ENCODE measurements at places on chromosomes 4 and X.

DNA sequence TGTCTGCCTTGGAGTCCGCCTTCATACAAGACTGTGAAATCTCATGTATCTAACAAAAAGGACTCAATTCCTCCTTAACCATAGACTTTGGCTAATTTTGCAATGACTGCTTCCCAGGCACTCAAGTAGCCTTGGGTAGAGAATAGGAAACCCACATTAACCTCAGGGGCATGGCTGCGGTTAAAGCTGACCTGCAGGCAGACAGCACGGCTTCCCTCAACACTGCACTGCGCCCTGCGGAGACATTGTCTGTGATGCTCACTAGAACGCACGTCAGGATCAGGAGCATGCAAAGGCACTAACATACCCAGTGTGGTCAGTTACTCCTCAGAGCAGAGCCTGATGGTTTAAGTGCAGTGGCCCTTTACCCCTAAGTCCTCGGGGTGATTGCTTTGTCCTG lies 10.3 kb upstream of the GPR143 start:
- DNase-seq: no peak

GRCh38 chrX:63929608-63930007 lies 144.6 kb upstream of the ARHGEF9 start:
- DNase-seq: no peak

- no peak for DNase-seq
Observed at GRCh38 chr4:176595257-176595656, 197.5 kb downstream of the VEGFC start.

DNA sequence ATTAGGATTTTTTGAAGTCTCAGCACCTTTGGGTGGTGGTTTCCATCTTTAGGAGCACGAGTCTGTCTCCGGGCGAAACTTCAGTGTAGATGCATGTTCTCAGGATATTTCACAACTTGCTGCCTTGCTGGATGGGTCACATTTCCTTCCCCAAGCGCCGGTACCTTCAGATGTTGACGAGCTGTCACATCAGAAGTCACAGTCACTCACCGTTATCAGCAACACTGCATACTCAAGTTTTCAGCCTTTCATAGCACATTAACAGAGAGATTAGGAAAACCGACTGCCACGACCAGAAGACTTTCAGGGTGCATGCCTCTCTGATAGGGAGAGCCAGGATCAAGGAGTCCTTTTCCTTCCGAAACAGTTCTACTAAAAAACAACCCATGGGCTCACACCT lies 77.8 kb downstream of the SHROOM2 start:
- DNase-seq: no peak

DNA sequence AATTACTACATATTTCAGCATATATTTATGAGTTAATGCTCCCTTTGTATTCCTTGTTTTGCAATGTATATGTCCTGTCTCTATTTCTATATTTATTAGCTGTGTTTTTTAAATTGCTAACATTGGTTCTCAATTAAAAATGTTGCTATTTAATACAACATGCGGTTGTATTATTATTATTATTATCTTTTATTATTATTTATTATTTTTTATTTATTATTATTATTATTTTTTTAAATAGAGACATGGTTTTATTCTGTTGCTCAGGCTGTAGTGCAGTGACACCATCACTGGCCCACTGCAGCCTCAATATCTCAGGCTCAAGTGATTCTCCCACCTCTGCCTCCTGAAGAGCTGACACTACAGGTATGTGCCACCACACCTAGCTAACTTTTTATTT lies 1005.9 kb upstream of the ADGRL3 start:
- no peak for DNase-seq

DNA sequence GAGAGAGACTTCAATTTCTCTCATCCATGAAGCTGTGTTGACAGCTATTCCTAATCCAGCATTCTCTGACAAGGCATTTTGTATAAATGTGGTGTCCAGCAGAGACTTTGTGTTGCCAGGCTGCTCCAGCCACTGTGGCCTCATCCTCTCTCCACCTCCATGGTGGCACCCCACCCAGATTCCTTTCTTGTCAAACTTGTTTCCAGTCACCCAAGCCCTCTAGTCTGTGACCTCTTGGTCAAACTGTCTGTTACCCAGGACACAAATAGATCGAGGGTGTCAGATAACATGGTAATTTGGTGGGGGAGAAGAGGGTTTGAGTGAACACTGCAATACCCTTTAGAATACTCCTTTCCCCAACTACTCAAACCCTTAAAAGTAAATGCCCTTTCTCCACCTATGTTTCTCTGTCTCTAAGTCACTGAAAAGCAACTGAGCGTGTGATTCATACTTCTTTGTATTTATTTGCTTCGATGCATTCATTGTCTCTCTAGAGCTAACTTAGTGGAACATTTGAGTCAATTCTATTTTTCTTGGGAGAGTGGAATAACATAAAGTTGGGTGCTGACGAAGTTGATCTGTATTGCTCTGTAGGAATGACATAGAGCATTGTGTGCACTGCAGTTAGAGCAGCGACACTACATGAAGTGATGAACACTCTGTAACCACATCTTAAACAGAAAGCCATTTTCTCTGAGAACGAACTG lies 13.7 kb downstream of the PITX2 start:
- no peak for DNase-seq

GRCh38 chr4:1584498-1584897 lies 99.6 kb downstream of the FAM53A start:
- DNase-seq: no peak

- DNase-seq: no peak
Observed at GRCh38 chr4:147110473-147111367, 165.1 kb upstream of the TTC29 start.

DNA sequence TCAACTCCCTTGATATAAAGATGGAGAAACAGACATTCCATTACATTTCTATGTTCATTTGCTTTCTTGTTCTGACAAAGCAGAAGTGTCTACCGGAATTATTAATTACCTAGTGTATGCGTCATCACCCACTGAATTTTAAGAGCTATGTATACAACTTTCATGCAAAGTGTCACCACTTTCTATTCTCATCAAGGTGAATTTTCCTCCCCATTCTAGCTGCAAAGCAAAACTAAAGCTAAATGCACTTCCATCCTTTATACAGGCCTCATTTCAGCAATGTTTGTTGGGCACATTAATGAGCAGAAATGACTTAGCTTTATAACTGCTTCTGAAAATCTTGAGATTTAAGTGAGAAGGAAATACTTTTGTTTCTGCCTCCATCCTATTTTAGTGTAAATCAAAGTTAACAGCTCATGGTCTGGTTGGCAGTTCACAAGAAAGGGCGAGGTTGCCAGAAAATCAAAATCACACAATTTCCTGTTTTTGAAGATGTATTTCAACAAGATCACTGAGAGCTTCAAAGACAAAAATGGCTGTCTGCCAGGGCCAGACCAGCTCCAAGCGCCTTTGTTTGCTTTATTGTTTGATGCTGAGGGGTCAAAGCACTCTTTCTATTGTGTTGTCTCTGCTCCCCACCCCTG lies 7.2 kb upstream of the FAM9C start:
- DNase-seq: peak; percentile 22

DNA sequence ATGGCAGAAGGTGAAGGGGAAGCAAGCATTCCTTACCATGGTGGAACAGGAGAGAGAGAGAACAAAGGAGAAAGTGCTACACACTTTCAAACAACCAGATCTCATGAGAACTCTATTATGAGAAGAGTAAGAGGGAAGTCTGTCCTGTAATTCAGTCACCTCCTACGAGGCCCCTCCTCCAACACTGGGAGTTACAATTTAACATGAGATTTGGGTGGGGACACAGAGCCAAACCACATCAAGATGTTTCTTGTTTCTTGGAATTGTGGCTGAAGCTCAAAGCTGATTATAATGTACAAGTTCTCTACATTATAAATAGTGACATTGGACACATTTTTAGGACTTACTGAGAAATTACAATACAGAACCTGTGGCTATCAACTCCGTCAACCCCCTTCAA lies 29.5 kb upstream of the TAPT1 start:
- no peak for DNase-seq
